ENCODE measurements at places on chromosomes 4 and X. TPM values are rescaled to one million over a fixed set of nuclear protein-coding genes. Genes with fewer than 3 reads are reported as not detected.

SSX1 gene
- total RNA-seq = not detected

PRDM8 gene
- total RNA-seq = 8.8 TPM

EFHC2 gene
- total RNA-seq = 0.77 TPM

GSX2 gene
- total RNA-seq = 0.33 TPM

PGAM4 gene
- not detected for total RNA-seq

TGIF2LX gene
- total RNA-seq = not detected

LONRF3 gene
- 0.33 TPM for total RNA-seq

All from fibroblast of lung (primary cell).